ENCODE measurements at places on chromosomes 2 and 18.

GRCh38 chr18:55458456-55459203 is 129.4 kb downstream of the TCF4 start:
- no peak for DNase-seq

GRCh38 chr2:195538937-195539336 is 118.1 kb upstream of the SLC39A10 start:
- DNase-seq = no peak

- no peak for DNase-seq
Measured at GRCh38 chr2:200302940-200303727, 3.4 kb upstream of the SPATS2L start.

GRCh38 chr18:53952700-53953099 is 271.8 kb downstream of the MBD2 start:
- no peak for DNase-seq

DNA sequence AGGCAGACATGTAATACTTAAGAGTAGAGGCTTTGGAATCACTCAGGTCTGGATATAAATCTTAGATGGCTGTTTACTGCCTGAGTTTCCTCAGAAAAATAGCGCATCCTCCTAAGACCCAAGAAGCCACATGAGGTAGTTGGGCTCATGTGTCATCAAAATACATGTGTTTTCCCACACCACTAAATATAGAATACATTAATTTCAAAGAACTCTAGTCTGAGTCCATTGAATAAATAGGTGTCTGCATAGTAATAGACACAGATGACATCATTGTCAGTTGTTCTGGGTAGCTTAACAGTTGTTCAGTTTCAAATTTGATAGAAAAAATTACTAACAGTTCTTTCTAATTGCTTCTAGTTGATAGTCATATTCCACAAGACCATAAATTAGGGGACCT is 9.6 kb downstream of the PPP1R1C start:
- no peak for DNase-seq

All from CD4-positive, alpha-beta T cell treated with Interleukin-4 for 4 hours (primary cell).